Activated CD4-positive, alpha-beta T cell treated with anti-CD3 and anti-CD28 coated beads, Interleukin-2, amount 50 U/mL, for 24 hours (primary cell): ENCODE measurements at places on chromosomes 6 and 20.

DNA sequence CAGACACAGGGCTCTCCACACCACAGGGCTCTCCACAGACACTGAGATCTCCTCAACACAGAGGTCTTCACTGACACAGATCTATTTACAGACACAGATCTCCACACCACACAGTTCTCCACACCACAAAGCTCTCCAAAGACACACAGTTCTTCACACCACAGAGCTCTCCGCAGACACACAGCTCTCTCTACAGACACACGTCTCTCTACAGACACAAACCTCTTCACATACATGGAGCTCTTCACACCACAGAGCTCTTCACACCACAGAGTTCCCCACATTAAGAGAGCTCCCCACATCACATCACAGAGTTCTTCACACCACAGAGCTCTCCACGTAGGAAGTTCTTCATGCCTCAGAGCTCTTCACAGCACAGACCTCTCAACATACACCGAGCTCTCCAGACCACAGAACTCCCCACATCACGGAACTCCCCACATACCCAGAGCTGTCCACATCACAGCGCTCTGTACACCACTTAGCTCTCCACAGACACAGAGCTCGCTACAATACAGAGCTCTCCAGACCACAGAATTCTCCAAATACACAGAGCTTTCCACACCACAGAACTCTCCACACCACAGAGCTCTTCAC lies 53.9 kb downstream of the ERMARD start:
- DNase-seq, result no peak

DNA sequence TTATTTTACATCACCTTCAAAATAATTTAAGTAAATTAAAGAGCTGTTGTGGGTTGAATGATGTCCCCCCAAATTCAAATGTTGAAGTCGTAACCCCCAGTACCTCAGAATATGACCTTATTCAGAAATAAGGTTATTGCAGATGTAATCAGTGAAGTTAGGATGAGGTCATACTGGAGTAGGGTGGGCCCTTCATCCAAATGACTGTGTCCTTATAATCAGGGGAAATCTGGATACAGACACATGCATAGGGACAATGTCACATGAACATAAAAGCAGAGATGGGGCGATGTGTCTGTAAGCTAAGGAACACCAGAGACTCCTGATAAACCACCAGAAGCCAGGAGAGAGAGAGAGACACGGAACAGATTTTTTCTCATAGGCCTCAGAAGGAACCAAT lies 13.3 kb upstream of the IL20RA start:
- no peak for DNase-seq

DNA sequence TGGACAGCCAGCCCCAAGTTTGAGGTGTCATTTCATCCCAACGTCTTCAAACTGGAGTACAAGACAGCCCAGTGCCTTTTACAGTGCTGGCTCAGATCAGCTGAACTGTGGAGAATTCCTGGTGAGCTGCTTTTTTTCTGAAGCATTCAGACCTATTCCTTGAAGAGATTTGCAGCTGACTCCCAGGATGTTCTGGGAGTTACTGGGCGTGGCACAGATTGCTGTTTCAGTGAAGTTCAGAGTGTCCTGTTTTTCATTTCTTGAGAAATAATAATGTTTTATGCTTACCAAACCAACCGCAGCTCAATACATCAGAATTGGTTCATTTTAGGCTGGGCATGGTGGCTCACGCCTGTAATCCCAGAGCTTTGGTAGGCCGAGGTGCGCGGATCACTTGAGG lies 33.4 kb upstream of the SRPK1 start:
- no peak for DNase-seq

- DNase-seq, result no peak
Measured at GRCh38 chr6:131997429-131998153, 46.4 kb upstream of the CCN2 start.

DNA sequence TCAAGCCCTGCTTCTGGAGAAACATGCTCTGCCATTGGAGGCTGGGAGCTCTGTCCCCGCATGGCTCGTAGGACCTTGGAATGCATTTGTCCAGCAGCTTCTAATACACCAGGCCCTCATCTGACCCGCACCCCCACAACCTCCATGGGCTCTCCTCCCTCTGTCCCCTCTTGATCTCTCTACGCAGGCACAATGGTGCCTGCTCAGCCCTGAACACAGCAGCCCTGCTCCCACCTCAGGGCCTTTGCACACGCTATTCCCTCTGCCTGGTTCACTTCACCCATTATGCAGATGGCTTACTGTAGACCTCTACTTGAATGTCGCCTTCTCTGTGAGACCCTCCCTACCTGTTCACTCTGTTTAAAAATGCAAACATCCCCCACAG lies 27.0 kb upstream of the PTGIS start:
- no peak for DNase-seq

DNA sequence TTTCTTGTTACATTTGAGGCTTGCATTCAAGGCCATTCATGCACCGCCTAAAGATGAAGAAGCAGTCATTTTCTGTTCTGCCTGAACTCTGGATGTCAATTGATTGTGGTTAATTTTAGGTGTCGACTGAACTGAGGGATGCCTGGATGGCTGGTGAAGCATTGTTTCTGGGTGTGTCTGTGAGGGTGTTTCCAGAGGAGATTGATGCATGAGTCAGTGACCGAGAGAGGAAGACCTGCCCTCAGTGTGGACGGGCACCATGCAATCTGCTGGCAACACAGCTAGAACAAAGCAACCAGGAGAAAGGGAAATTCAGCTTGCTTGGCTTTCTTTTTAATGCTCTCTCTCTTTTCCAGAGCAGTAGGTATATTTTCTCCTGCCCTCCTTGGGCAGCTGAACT lies 164.1 kb upstream of the ECI2 start:
- no peak for DNase-seq

- no peak for DNase-seq
Measured at GRCh38 chr6:143586557-143586956, 75.0 kb upstream of the FUCA2 start.

DNA sequence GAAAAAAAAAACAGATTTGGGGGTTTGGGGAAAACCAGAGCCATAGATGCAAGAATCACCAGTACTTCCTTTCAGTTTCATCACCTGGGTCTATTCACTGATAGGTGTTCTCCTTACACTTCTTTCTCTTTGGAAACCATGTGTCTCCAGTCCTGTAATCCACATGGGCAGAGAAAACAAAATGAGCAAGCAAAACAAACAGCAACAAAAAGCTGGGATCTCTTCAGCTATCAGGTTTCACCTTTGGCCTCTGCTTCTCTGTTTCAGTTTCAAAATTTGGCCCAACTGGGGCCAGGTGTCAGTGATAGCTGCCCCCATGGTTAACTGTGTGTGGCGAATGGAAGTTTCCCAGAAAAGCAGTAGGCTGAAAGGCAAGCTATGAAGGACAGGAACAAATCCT lies 220.0 kb upstream of the THBS2 start:
- no peak for DNase-seq

GRCh38 chr6:87431263-87431662 lies 23.5 kb downstream of the CFAP206 start:
- DNase-seq, result no peak

GRCh38 chr20:9109566-9109965 lies 40.7 kb downstream of the PLCB4 start:
- DNase-seq, result no peak

- no peak for DNase-seq
Measured at GRCh38 chr20:31788578-31788977, 30.6 kb upstream of the MYLK2 start.

DNA sequence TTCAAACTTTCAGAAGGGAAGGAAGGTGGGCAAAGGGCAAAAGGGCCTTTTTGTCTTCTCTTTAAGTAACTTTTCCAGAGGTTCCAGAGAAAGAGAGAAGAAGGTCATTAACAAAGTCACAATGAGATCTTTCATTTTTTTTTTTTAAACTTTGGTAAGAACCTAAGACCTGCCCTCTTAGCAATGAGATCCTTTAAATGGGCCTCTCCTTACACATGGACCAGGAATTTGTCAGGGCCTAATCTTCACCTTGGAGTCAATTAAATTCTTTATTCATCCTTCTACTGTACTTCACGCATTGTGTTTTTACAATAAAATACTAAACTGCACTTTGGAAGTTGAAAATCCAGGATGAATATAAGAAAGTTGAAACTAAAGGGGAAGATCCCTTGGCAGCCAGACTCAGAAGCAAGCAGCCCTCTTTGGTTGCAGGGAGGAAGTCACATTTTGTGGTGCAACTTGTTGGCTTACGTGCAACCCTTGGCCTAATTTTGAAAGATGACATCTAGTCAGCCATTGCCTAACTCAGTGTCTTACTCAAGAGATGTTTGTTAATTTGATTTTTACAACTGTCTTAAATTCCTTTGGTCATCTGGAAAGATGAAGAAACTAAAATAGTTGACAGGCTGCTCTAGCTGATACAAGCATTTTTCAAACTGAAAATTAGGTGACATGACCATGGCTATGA lies 11.9 kb upstream of the TMEM170B start:
- DNase-seq, result no peak

DNA sequence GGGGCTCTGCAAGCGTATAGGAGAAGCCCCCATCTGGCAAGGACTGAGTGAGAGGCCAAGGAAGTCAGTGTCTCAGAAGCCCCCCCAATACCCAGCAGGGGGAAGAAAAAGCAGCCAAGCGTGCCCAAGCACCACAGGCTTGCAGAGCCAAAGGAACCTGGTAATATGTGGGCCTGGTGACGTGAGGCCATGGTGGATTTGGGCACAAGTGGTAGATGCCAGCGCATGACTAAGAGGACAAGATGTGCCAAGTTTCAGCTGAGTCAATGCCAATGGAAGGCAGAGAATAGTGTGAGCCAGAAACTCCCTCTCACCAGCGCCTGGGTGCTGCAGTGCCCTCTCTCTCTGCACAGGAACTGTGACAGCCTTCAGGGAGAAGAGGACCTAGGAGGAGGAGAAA lies 110.0 kb downstream of the QRSL1 start:
- no peak for DNase-seq

GRCh38 chr6:70860920-70861319 lies 95.9 kb downstream of the B3GAT2 start:
- DNase-seq, result no peak

GRCh38 chr6:113437566-113437965 lies 419.6 kb upstream of the MARCKS start:
- no peak for DNase-seq
